NCI-H1417 (cell line): ENCODE measurements at places on chromosomes 3 and 15.

DNA sequence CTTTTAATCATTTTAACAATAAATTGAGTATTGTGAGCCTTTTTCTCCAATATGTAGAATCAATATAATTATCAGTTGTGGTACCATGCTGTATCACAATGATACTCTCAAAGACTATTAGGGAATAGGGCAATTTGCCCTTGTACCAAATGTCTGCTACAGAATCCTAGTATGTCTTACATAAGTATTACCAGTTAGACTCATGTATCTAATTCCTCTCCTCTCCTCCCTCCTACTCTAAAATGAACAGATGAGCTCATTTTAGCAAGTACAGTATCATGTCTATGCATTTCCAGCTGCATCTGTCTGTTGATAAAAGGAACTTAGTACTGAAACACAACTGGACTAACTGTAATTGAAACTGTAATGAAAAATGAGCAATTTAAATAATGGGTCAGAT is 124.3 kb upstream of the ATP11B start:
- DNase-seq: no peak

- no peak for DNase-seq
These were observed 20.1 kb downstream of the SRGAP3 start for GRCh38 chr3:9229325-9229724.

DNA sequence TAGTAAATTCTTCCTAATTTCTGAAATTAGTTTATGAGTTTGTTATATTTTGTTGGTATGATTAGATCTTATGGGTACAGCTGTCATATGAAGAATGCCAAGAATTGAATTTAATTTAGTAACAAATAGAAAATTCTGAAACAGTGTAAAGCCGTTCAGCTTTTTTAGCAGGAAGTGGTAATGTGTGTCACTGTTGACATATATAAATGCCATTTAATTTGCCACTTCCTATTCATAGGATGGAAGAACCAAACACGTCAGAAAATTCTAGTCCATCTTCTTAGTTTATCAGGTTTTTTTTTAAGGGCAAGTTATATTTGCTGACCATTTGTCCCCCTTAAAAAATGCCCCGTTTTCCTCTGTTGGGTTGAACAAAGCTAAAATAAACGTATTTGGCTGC is 43.0 kb downstream of the RAB8B start:
- DNase-seq: no peak

DNA sequence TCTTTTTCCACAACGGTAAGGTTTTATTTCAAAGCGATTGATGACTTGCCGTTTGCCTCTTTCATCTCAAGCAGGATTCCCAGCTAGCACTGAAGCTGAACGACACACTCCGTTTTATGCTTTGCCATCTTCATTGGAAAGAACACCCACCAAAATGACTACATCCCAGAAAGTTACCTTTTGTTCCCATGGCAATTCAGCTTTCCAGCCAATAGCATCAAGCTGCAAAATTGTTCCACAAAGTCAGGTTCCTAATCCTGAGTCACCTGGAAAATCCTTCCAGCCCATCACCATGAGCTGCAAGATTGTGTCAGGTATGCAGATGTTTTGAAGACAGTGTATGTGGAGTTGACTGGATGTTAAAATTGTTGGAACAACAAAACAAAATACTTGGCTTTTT is 56.5 kb downstream of the YEATS2 start:
- no peak for DNase-seq

DNA sequence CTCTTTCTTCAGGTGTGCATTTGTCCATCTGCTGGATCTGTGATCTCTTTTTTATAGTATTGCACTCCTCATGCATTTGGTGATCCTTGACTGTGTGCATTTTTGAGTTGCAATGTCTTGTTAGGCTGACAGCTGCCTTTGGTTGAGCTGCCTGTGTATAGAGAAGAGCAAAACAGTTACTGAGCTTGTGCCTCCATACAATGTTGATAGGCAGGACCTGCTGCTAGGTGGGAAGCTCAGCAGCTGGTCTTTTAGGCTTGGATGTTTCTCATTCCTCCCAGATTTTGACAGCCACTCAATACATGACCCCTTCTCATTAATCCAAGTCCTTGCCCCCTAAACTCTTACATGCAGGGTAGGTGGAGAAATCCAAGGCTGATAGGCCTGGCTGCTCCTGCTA is 74.8 kb upstream of the PIAS1 start:
- DNase-seq: no peak

DNA sequence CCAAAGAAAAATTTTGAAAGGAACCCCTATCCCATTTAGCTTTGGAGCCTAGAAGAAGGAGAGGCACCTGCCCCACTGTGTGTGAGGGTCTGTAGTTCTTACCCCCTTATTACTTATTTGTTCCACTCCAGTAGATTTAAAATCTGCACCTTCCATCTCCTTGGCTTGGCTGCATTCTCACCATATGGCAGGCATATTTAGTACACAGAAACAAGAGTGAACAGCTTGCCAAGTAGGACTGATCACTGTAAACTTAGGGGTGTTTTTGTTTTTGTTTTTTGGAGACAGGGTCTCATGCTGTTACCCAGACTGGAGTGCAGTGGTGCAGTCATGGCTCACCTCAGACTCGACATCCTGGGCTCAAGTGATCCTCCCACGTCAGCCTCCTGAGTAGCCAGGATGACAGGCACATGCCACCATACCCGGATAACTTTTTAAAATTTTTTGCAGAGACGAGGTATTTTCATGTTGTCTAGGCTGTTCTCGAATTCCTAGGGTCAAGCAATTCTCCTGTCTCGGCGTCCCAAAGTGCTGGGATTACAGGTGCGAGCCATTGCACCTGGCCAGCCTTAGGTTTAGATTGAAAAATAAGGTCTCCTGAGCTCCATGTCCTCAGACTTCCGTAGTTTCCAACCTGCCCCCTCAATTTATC is 14.1 kb upstream of the ANXA2 start:
- no peak for DNase-seq
